Stimulated activated CD4-positive, alpha-beta T cell treated with anti-CD3 and anti-CD28 coated beads, Interleukin-15, amount 100 ng/mL, for 1 hour (primary cell): ENCODE measurements at places on chromosomes 6 and 20.

GRCh38 chr6:56232436-56232835 is 14.9 kb downstream of the COL21A1 start:
- no peak for DNase-seq

GRCh38 chr20:5156675-5157448 is 30.1 kb downstream of the CDS2 start:
- DNase-seq: no peak

- DNase-seq: no peak
Measured at GRCh38 chr6:16483315-16483875, 245.0 kb downstream of the GMPR start.

DNA sequence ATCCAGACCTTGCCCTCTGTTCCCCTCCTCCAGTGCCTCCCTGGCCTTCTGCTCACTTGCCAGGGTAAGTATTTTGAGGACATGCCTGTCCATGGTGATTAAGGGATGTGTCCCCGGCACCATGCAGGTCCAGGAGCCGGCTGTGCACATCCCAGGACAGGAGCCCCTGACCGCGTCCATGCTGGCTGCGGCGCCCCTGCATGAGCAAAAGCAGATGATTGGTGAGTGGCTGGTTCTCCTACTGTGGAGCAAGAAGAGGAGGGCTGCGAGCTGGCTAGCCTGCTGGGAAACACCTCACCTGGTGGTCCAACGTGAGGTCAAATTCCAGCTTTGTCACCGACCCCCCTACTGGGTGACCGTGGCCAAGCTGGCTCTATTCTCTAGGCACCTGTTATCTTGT is 23.7 kb downstream of the TOMM34 start:
- no peak for DNase-seq

- no peak for DNase-seq
Measured at GRCh38 chr6:125942672-125943527, 13.7 kb upstream of the HINT3 start.
